ENCODE measurements at places on chromosomes 16 and 17.
A peak's percentile ranks its signal among the peaks of the same experiment; 100 is the strongest.

DNA sequence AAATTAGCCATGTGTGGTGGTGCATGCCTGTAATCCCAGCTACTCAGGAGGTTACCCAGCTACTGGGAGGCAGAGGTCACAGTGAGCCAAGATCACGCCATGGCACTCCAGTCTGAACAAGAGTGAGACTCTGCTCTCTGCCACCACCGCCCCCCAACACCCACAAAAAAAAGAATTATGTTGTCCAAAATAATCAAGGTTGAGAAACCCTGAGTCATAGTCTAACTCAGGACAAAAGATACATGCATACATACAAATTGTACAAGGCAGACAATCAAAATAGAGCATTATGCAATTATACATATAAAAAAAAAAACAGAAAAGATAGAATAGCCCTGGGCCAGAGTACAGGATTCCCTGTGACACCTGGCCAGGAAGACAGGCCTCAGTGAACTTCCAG lies 6.6 kb upstream of the KPNB1 start:
- no peak for DNase-seq

DNA sequence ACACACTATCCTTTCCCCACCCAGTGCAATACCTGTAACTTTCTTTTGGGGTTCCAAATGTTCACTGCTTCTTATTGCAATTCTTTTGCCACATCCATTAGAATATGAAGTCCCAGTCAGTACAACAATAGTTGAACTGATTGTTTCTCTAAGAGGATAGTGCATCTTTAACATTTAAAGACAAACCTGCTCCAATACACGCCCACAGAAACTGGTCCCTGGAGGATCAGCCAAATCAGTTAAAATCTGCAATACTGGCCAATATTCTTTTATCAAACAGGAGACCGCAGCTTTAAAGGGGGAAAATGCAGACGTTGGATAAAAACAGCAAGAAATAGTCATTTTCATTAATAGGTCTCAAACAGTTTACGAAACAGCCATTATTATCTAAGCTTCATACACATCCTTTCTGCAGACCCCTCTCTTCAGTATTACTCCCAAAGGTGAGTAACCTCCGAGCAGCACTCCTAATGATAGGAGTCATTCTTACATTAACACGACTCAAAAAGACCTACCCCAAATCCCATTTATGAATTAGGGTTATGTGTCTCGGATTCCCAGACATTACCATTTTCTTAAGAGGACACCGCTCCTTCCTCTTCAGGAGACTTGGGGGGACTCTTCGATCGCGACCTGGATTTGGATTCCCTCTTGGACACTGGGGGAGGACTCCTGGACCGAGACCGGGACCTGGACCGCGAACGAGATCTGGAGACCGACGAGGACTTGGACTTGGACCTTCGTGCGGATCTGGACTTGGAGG lies 1.4 kb downstream of the SRSF2 start:
- no peak for DNase-seq

DNA sequence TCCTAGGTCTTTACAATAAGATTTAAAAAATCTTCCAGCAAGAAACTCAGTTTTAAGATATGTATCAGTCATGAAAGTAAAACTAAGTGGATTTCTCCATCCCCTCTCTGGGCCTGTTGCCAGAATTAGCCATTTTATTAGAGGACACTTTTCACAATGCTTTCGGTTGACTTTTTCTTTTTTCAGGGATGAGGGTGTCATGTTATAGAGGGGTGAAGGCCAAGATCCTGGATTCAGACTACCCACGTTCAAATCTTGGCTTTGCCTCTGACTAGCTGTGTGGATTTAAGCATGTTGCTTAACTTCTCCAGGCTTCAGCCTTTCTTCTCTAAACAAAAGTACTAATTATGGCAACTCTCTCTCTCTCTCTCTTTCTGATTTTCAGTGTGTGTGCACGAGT lies 111.7 kb upstream of the COX10 start:
- peak; percentile 25 for DNase-seq

DNA sequence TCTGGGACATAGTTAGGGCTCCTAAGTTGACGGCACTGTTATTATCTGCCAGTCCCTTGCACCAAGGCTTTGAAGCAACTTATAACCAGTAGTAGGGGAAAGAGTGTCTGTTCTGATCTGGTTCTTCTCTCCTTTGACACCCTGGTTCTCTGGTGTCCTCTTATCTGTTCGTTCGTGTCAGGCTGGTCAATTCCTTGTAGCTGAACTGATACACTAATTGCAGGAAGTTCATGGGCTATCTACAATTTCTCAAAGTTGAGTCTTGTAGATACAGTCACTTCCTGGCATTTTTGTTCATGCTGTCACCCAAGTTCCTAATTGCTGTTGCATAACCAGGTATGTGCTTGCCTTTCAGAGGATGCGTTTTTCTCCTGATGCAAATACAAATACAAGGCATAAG lies 17.3 kb upstream of the MYO1D start:
- no peak for DNase-seq

DNA sequence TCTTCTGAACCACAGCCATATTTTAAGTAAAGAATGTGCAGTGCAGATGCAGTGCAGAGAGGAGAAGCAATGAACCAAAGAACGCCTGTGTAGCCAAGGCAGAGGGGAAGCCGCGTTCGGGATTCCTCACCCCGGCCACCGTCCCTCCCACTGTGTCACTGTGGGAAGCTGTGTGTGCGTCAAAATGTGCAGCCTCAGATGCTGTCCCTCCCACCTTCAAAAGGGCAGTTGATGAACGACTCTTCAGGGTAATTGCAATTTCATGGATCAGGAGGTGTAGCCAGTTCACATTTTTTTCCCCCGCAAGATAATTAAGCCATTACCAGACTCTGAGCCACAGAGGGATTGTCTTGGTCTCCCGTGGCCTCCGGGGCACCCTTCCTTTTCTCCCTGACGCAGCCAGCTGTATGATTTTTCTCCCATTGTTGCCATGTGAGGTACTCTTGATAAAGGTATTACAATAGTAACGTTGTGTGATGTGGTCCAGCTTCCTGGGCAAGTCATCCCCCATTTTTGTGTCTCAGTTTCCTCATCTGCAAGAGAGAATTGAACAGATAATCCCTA lies 190.0 kb downstream of the FOXL1 start:
- DNase-seq: peak; percentile 31

GRCh38 chr17:61414936-61415251 lies 15.3 kb downstream of the TBX2 start:
- no peak for DNase-seq

DNA sequence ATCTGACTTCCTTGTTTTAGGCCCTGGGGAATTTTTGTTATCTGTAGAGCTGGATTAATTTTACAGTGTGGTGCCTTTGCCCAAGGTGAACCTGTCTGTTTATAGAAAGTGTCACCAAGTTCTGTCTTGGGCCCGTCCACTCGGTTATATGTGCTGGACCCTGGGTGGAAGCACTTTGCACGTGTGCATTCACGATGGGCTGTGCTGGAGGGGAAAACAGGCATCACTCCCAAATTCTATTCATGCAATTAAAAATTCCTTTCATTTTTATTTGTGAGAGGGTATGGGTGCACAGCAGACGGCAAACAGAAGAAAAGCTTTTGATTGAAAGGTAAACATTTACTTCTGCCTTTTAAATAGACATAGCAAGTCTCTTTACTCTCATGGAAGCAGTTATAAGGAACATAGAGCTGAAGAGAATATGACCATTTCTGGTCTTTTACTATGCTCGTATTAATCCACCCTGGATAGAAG lies 101.2 kb downstream of the WWOX start:
- no peak for DNase-seq

GRCh38 chr16:88533932-88534637 lies 36.1 kb upstream of the ZC3H18 start:
- peak; percentile 78 for DNase-seq

- no peak for DNase-seq
Observed at GRCh38 chr17:39376434-39376833, 25.0 kb downstream of the FBXL20 start.

DNA sequence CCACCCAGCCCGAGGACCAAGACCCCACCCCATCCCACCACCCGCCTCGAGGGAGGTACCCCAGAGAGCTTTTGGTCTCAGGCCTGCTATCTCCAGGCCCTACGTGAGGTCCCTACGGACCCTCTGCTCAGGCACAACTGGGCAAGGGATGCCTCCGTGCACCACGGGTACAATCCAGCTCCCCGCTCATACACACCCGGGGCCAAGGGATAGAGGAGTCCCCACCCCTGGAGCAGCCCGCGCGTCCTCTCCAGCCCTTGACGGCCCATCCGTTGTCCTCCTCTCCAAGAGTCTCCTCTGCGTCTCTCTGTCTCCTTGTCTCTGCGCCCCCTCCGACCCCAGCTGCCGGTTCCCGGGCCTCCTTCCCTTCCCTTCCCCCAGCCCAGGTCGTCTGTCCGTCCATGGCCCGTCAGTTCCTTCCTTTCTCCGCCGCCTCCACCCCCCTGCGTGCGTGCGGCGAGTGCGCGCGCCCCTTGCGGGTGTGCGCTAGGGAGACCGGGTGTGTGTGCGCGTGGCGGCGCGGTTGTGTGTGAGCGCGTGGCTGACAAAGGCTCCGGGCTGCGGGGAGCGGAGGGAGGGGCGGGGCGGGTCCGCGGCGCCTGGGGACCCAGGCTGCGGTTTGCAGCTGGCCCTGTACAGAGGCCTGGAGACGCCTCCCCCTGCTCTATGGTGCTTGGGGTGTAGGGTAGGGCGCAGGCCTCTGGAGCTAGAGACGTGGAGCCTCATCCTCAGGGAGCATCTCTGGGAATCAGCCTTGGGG lies 930 bp downstream of the SPNS2 start:
- DNase-seq: no peak

DNA sequence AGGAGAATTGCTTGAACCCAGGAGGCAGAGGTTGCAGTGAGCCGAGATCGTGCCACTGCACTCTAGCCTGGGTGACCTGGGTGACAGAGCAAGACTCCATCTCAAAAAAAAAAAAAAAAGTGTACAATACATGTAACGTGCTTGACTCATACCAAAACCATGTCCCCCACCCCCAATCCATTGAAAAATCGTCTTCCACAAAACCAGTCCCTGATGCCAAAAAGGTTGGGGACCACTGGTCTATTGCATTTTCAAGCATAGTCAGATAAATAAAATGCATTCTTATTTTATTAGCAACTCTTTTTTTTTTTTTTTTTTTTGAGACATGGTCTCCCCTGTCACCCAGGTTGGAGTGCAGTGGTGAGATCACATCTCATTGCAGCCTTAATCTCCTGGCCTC lies 52.1 kb downstream of the COPRS start:
- DNase-seq: peak; percentile 54

GRCh38 chr17:51541215-51541614 lies 280.9 kb downstream of the UTP18 start:
- no peak for DNase-seq

GRCh38 chr17:6551869-6552531 lies 4.4 kb downstream of the PITPNM3 start:
- DNase-seq: no peak

Data from fibroblast of skin of scalp (primary cell).